OCI-LY7 (cell line): ENCODE measurements at places on chromosomes 6 and 20.
A peak's percentile ranks its signal among the peaks of the same experiment; 100 is the strongest.

GRCh38 chr6:108836061-108836460, 12.2 kb upstream of the ARMC2 start:
- no peak for DNase-seq

DNA sequence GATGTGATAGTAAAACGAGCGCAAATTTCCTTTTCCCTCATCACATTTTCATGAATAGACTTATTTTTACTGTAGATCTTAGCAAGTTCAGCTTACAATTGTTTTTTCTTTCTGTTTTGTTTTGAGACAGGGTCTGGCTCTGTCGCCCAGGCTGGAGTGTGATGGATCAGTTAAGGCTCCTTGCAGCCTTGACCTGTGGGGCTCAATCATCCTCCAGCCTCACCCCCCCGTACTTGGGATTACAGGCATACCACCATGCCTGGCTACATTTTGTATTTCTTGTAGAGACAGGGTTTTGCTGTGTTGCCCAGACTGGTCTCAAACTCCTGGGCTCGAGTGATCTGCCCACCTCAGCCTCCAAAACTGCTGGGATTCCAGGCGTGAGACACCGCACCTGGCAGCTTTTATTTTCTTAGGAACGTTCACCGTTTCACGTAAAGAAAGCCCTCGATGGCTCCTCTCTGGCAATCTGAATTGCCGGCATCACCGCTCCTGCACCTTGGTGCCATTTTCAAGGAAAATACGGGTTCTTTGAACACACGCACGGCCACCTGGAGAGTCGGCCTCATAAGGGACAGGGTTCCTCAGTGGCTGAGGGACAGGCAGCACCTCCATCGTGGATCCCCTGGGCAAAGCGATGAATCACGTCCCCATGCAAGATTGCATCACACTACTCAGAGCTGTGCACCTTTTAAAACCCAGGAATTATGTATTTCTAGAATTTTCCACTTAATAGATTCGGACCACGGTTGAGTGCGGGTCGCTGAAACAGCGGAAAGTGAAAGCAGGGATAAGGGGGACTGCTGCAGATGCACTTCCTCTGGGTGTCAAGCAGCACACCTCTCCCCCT, 78.7 kb downstream of the IRF4 start:
- no peak for DNase-seq

DNA sequence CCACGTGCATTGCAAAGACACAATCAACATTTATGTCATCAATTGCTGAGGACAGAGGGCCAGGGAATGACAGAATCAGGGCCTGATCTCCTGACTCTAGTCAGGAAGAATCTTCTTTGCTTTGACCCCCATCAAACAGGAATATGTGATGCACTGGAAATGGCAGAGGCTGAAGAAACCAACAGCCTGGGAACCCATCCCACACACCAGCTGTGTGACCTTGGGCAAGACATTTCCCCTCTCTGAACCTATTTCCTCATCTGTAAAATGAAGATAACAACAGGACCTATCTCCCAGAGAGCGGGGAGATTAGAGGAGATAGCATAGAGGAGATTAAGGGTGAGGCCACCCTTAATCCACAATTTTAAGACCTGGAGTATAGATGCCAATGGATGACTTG, 1.5 kb downstream of the HNF4A start:
- no peak for DNase-seq

GRCh38 chr6:43070028-43070632, 6.0 kb upstream of the PTK7 start:
- DNase-seq: peak; percentile 73

DNA sequence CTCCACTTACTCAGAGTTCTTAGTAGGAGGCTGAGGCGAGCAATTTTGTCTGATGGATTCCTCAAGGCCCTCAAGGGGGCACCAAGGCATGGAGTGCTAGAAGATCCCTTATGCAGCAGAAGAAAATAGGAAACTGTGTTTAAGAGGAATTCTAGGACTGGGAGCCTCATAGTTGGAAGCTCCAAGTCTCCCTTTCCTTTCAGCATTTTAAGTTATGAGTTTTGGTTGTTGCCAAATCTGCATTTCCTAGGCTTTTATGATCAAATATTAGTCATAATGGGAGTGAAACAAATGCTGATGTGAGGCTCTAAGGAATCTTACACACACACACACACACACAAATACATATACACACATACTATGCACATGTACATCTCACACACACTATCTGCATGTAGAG, 714.0 kb downstream of the UTRN start:
- DNase-seq: no peak

- peak; percentile 93 for DNase-seq
These were observed at the start of gene HMGN4 for GRCh38 chr6:26537846-26538571. Gene HMGN4, plus strand, starts transcription at chr6:26538366. Its CDS starts 6,841 bp downstream, at chr6:26545207.

DNA sequence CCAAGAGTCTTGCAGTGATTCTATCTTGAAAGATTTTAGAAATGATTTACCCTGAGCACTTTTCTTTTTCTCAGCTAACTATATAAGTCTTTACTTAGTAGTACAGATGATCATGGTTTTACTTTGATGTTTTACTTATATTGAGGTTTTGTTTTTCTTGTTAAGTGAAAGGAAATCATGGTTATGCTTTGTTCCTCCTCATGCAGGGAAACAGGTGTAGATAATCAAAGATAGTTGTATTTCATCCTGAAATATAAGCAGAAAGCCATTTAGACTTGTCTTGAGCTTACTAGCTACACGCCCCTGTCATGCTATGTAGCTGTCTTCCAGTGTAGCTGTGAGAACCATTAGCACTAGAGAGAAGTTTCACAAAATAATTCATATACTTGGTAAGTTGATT, 113.9 kb downstream of the HIVEP1 start:
- DNase-seq: no peak

- no peak for DNase-seq
These were observed 8.2 kb downstream of the ZFAND3 start for GRCh38 chr6:37827603-37828265.

DNA sequence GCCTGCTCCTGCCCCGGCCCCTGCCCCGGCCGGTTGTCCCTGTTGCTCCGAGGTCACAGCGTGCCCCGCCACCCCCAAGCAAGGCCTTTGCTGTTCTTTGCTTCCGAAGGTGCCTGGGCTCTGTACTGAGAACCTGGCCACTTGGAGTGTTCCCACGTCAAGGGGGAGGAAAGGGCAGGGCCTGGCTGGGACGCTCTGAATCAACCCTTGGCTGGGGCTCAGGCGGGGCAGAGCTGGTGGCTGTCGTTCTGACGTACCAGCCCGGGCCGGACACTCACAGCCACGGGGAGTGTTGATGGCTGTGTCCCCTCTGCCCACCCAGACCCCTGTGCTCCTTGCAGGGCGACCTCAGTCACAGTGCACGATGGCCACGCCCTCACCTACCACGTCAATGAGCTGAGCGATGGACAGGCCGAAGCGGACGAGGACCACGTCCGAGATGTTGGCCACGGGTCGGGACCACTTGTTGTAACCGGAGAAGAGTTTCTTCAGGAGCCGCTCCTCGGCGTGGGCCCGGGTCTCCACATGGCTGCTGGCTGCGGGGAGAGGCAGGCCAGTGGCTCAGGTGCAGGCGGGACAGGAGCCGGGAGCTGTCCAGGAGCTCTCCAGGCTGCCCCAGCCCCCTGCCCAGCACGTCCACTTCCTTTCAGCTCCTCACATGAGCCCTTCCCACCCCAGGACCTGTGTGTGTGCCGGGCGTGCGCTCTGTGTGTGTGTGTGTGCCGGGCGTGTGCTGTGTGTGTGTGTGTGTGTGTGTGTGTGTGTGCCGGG, 1.8 kb downstream of the CHRNA4 start:
- no peak for DNase-seq

- DNase-seq: peak; percentile 44
These were observed 70.9 kb downstream of the REV3L start for GRCh38 chr6:111411978-111412566.
